ENCODE measurements at places on chromosomes 6 and 20.

GRCh38 chr6:158773581-158774449, 45.4 kb downstream of the EZR start:
- DNase-seq: peak; percentile 69

- no peak for DNase-seq
These were observed 28.2 kb upstream of the PLAGL1 start for GRCh38 chr6:144036064-144036834.

- DNase-seq: peak; percentile 53
These were observed 3.5 kb upstream of the PLCG1 start for GRCh38 chr20:41133709-41134361.

GRCh38 chr6:166201878-166202277, 34.2 kb upstream of the TBXT start:
- peak; percentile 18 for DNase-seq

DNA sequence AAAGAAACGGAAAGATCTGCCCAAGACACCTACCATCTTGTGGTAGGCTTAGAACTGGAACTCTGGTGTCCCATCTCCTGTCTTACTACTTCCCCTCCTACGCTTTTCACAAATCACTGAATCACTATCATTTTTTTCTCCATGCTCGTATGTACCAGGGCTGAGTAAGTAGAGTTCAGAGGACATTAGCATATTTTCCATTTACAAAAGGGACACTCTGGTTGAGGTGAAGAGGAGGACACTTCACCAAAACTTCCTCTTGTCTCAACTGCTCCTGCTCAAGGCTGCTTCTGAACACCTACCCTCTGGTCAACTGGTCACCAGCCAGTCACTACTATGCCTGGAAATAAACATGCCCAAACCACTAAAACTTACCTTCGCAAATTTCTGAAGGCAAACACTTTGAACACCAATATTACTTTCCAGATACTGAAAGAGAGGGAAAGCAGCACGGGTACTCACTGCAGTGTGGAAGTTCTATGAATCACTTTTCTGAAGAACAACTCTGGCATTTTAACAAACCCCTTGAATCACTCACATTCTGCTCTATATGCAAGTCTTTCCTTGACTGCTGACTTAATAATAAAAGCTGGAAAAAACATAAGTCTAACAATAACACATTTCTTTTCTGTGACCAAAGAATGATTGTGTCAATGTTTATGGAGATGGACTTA, 123.3 kb downstream of the INSM1 start:
- no peak for DNase-seq

DNA sequence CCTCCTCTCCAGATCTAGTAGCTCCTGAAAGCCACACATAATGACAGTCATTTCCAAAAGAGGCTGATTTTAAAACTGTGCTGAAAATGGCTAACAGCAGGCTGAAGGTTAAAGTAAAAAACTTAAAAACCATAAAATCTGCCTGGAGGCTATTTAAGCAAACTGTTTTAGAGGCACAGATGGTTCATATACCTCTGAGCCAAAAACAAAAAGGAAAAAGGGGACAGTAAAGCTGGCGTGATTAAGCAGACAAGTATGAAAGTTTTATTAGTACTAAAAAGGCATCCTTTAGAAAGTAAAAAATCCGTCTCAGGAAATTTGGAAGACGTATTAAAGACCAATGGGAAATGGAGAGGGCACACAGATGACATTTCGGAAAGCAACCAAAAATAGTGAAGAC, 55.8 kb downstream of the SOBP start:
- no peak for DNase-seq

- no peak for DNase-seq
These were observed 60.6 kb downstream of the TRAM2 start for GRCh38 chr6:52516269-52516668.

GRCh38 chr6:55239099-55239498, 64.8 kb downstream of the HCRTR2 start:
- no peak for DNase-seq

GRCh38 chr20:11766961-11767360, 150.7 kb upstream of the BTBD3 start:
- no peak for DNase-seq

- DNase-seq: no peak
These were observed 119.5 kb upstream of the PMEPA1 start for GRCh38 chr20:57829336-57829735.

DNA sequence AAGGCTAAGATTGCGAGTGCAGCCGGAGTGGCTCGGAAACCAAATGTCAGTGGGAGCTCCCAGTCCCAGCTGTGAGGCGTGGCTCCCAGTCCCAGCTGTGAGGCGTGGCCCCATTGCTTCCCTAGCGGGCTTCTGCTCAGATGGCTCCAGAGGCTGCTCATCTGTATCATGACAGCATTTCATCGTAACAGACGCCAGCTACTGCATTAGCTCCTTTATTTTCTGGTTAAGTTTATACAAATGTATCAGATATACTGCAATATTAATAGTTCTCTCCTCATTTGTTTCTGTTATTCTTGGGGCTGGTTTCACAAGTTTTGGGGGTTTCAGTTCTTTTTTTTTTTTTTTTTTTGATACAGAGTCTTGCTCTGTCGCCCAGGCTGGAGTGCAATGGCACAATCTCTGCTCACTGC, 34.7 kb upstream of the TBXT start:
- DNase-seq: peak; percentile 72

GRCh38 chr6:5517796-5518195, 256.5 kb downstream of the FARS2 start:
- DNase-seq: no peak

GRCh38 chr6:167560673-167561569, 236.0 kb downstream of the TTLL2 start:
- DNase-seq: no peak

DNA sequence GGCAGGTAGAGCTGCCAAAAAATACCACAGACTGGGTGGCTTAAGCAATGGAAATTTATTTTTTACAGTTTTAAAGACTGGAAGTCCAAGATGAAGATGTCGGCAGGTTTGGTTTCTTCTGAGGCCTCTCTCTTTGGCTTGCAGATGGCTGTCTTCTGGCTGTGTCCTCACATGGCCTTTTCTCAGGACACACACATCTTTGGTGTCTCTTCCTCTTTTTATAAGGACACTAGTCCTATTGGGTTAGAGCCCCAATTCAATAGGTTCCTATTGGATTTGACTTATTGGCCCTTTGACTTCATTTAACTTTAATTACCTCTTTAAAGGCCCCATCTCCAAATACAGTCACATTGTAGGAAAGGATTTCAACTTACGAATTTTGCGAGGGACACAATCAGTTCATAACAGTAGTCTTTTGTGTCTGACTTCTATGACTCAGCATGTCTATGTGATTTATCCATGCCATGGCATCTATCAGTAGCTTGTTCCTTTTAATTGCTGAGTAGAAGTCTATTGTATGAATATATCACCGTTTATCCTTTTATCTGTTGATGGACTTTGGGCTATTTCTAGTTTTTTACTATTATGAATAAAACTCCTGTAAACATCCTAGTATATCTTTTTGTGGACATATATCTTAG, 11.0 kb upstream of the TCP11 start:
- DNase-seq: no peak

DNA sequence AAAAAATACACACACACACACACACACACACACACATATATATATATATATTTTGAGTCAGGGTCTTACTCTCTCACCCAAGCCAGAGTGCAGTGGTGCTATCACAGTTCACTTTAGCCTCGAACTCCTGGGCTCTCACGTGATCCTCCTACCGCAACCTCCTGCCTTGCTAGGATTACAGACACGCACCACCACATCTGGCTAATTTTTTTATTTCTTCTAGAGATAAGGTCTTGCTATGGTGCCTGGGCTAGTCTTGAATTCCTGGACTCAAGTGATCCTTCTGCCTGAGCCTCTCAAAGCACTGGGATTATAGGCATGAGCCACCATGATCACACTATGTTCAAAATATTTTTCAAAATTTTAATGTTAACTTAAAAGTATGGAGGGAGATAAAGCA, 43.5 kb downstream of the NUP153 start:
- no peak for DNase-seq

GRCh38 chr6:45518013-45518720, 140.4 kb upstream of the SUPT3H start:
- DNase-seq: no peak

- DNase-seq: no peak
These were observed 20.4 kb downstream of the PTPRK start for GRCh38 chr6:128500014-128500413.

- no peak for DNase-seq
These were observed 82.2 kb downstream of the WDR27 start for GRCh38 chr6:169619650-169620049.

- DNase-seq: no peak
These were observed 7.0 kb downstream of the ZNF217 start for GRCh38 chr20:53586640-53587039.

- no peak for DNase-seq
These were observed 80.0 kb upstream of the TAB2 start for GRCh38 chr6:149237464-149237863.

DNA sequence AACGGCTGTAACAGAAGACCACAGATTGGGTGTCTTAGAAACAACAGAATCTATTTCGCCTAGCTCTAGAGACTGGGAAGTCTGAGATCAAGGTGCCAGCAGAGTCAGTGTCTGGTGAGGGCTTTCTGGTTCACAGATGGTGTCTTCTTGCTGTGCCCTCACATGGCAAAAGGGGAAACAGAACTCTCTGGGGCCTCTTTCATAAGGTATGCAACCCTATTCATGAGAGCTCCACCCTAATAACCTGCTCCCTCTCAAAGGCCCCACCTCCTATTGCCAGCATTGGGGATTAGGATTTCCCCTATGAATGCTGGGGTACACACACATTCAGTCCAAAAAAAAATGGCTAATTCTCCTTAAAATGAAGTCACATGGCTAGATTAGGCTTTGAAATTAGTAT, 10.0 kb downstream of the TXNDC5 start:
- no peak for DNase-seq

GRCh38 chr6:119978274-119978889, 628.8 kb upstream of the MAN1A1 start:
- no peak for DNase-seq

DNA sequence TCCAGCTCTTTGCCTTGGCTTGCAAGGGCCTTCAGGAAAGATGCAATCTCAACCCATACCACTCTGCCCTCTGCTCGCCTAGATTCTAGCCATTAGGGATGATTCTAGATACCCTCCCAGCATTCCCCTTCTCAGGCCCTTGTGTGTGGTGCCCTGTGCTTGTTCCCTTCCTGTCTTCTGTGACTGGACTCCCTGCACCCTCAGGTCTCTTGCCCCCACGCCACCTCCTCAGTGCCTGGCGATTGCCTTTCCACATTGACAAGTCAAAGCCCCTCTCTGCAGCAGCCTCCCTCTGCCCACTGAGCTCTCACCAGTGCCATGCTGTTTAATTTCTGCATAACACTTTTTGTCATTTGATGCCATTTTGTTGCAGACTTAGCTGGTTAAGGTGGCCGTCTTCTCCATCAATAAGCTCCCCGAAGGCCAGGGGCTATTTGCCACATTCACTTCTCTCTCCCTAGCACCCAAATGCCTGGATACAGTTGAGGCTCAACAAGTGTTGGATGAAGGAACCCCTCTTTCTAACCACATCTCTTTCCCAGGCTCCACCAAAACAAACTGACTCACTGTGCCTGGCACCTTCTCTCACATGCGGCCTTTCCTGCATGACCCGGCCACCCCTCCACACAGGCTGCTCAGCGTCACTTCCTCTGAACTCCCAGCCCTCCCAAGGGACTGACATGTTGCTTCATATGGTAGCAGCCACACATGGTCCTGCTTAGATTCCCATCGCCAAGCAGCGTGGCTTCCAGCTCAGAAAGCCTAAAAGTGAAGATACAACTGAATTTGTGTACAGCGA, 4.6 kb upstream of the TXNDC5 start:
- no peak for DNase-seq

DNA sequence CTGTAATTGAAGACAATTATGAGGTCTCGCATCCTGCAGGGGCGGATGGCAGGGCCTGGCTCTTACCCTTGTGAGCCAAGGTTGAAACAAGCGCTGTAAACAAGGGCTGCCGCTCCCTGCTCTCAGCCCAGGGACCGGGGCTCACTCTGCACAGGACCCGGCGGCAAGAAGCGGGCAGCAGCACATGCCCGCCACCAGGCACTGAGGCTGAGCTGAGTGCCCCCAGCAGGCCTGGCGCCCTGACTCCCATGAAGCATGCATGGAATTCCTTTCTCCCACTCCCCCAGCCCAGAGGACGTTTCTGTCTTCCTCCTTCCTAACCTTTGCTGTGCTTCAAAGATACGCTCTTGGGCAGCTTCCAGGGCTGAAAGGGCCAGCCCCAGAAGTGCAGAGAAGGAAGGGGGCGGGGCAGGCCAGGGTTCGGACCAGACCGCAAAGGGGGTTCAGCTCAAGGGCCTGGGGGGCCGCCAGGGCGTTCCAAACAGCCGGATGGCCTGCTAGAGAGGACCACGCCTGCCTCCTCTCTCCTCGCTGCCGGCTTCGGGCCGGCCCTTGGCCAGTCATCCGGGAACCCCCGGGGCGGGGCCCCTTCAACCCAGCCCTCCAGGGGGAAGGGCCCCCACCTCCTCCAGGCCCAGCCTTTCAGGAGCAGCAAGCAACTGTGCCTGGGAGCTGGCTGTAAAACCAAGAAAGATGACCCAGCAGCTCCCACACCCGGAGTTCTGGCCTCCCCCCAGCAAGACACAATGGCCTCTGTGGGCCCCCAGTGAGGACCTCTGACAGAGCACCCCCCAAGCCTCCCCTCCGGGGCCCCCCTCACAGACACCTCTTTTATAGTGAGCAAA, 109.9 kb downstream of the NOL4L start:
- DNase-seq: peak; percentile 96

DNA sequence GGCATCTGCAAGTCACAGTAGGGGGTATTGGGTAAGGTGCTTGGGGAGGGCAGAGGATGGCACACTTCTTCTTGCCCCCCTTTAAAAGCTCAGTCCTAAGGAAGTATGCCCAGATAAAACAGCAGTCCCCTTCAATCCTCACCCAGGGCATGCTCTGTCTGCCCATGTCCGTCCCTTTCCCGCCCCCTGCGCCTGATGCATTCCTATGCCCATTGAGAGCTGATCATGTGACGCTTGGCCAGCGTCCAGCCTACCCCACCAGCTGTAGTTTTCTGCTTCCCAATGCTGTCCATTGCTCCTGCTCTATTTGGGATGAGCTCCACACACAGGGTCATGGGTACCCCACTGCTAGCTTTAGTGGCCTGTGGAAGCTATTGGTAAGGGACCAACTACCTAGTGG, 8.3 kb downstream of the SIGLEC1 start:
- DNase-seq: no peak

- DNase-seq: no peak
These were observed 14.9 kb upstream of the SLC22A1 start for GRCh38 chr6:160106701-160107100.

- no peak for DNase-seq
These were observed 19.8 kb upstream of the TGM3 start for GRCh38 chr20:2276015-2276414.

- no peak for DNase-seq
These were observed 296.7 kb downstream of the ZFAND3 start for GRCh38 chr6:38116248-38116647.

DNA sequence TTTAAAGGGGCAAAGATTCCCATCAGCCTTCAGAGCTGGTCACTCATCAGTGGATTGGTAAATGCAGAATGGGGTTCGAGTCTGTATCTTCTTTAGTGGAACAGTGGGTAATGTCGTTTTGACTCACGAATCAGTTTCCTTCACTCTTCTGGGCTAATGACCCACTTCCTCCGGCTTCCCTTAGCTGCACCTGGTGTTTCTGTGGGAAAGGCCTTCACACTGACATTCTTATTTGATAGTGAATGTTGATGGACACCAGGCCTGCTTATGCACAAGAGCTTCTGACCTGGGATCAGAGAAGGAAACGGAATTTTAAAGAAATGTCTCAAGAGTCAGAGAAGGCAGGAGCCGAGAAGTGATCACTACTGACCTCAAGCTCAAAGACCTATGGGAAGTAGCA, 272.0 kb upstream of the SULF2 start:
- no peak for DNase-seq
